ENCODE measurements at places on chromosomes 6 and 20. TPM values are rescaled to one million over a fixed set of nuclear protein-coding genes. Genes with fewer than 3 reads are reported as not detected.

- DNase-seq = no peak
Observed at GRCh38 chr20:56166781-56167465, 81.6 kb upstream of the MC3R start.

DNA sequence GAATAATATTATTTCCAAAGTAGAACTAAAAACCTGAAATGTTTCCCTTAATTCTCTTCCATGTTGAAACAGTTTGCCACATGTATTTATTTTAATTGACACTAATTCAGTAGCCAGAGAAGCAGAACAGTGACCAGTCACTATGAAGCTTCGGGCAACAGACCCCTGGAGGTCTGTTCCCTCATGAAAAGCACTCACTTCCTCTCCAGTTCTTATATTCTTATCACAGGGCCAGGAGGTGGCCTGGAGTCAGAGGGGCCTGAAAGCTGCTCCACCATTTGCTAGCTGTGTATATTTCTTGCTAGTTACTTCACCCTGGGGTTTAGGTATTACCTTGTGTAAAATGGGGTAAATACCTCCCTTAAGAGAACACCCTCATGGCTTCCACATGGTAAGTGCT, 49.1 kb downstream of the MAP7 start:
- no peak for DNase-seq

GRCh38 chr6:38188677-38189335, 369.3 kb downstream of the ZFAND3 start:
- DNase-seq = no peak

DNA sequence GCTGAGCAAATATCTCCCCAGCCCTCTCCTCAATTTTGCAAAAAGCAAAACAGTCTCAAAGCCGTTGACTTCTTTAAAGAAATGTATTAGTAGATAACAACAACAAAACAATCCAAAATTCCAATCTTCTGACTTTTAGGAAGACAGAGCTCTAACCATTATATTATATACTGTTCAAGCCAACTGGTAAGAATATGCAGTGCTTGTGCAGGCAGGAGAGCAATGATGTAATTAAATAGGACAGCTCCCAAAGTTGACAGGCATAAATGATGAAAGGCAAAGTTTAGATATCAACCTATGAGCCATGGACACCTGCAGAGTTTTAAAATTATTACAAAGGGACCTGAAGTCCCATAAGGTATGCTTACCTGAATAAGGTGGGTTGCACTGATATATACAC, 16.6 kb upstream of the CEP85L start:
- DNase-seq = no peak

GRCh38 chr6:31158863-31159855, 770 bp downstream of the TCF19 start:
- DNase-seq = peak; percentile 49

GRCh38 chr6:6397842-6398241, 77.4 kb upstream of the F13A1 start:
- peak; percentile 62 for DNase-seq

GRCh38 chr6:161434921-161435747, 161.3 kb upstream of the AGPAT4 start:
- peak; percentile 86 for DNase-seq

- no peak for DNase-seq
Observed at GRCh38 chr6:159224452-159224851, 55.3 kb downstream of the FNDC1 start.

GRCh38 chr6:154548130-154548830, 37.8 kb upstream of the CNKSR3 start:
- DNase-seq = no peak

Gene TMEM74B
- polyA plus RNA-seq = 0.67 TPM

Gene RBL1
- polyA plus RNA-seq = 5.6 TPM

Gene MCHR2
- polyA plus RNA-seq = not detected

Gene NRSN1
- not detected for polyA plus RNA-seq
